KG1 (cell line): ENCODE measurements at places on chromosomes 2 and 18.
A peak's percentile ranks its signal among the peaks of the same experiment; 100 is the strongest.

DNA sequence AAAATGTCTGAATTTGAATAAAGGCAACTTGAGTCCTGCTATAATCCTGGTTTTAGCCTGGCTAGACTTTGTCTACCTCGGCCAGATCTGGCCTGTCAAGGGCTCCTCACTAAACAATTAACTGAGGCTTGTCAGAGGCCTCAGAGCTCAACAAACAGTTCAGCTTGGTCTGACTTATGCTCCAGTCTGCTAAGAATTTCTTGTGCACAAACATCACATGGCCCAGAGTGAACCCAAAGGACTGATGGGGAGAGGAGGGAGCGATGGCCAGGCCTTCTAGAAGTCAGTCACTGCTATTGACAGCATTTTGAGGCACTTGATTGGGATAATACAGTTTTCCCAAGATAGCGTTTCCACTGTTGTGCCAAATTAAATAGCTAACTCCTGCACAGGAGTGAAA is 555.1 kb upstream of the ID2 start:
- no peak for DNase-seq

- no peak for DNase-seq
These were observed 6.2 kb upstream of the PLCL1 start for GRCh38 chr2:197798187-197798586.

DNA sequence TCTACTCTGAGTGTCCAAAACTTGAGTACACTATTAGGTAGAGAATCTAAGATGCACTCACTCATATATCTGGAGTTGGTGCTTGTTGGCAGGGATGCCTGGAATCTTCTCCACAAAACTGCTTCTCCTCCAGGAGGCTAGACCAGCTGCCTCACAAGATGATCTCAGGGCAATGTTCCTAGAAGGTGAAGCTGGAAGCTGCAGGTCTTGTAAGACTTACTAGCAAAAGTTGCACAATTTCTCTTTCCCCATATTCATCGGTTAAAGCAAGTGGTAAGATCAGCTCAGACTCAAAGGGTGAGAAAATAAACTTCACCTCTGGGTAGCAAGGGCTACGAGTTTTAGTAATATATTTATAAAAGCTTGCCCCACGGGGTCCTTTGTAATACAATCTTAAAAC is 454.4 kb upstream of the ACVR2A start:
- no peak for DNase-seq

GRCh38 chr2:3428577-3428976 is 49.1 kb downstream of the TRAPPC12 start:
- DNase-seq, result no peak

- no peak for DNase-seq
These were observed 122.2 kb downstream of the DSC3 start for GRCh38 chr18:30920351-30920750.

GRCh38 chr2:165698444-165698884 is 95.6 kb downstream of the GALNT3 start:
- DNase-seq, result peak; percentile 35

GRCh38 chr2:239412905-239413603 is 12.2 kb upstream of the HDAC4 start:
- no peak for DNase-seq

GRCh38 chr2:73286134-73286655 is 1.9 kb upstream of the FBXO41 start:
- no peak for DNase-seq

- DNase-seq, result no peak
These were observed 23.4 kb upstream of the KCNK3 start for GRCh38 chr2:26668856-26669750.

DNA sequence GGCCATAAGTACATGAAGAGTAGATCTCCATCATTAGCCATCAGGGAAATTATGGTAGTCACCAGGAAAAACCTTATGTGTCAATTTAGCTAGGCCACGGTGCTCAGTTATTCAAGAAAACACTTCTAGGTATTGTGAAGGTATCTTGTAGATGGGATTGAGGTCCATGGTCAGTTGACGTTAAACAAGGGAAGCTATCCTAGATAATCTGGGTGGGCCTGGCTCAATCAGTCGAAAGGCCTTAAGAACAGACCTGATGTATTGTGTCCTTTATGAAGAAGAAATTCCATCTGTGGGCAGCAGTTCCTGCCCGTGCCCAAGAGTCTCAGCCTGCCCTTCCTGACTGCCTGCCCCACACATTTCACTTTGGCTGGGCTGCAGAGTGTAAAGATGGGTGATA is 16.7 kb upstream of the CNGA3 start:
- DNase-seq, result no peak

DNA sequence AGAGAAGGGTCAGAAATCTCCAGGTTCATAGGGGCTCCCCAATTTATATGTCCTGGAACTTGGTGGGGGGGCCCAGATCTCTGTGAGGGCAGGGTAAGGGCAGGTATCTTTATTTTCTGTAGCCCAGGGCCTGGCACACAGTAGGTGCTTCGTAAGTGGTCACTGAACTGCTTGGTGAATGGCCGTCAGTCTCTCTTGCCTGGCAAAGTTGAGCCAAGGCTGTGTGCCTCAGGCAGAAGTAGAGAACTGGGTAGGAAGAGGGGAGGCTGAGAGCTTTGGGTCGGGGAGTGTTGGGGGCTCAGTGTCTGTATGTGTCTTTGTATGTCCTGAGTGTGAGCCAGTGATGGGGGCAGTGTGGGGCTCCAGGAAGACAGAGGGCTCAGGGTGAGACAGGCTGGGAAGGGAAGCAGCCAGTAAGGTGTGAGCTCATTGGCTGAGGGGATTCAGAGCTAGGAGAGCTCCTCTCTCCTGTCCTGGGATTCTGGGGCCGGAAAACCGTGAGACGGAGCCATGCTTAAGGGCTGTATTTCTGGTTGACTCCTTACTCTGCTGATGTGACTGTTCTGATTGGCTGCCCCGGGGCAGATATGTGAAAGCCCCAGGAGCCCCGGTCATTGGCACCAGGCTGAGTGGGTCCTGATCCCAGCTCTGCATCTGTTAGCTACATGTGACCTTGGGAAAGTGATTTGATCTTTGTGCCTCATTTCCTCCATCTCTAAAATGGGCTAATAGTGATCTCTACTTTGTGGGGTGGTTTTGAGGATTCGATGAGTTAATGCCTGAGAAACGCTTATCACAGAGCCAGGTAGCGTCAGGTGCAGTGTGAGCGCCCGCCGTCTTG is 30.3 kb downstream of the STEAP3 start:
- DNase-seq, result no peak

- no peak for DNase-seq
These were observed 270.4 kb downstream of the GPD2 start for GRCh38 chr2:156706576-156706975.

GRCh38 chr2:56464613-56465012 is 280.8 kb downstream of the CCDC85A start:
- DNase-seq, result no peak

GRCh38 chr2:28165087-28165635 is 227.5 kb upstream of the FOSL2 start:
- DNase-seq, result no peak

DNA sequence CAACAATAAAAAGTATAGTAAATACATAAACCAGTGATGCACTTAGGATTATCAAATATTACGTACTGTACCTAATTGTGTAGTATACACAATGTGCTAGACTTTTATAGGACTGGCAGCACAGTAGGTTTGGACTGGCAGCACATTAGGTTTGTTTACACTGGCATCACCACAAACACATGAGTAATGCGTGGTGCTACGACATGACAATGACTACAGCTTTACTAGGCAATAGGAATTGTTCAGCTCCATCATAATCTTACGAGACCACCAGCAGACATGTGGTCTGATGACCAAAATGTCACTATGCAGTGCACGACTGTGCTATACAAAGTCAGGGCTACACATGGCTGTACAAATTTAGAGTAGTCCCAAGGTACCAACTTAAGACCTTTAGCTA is 2.3 kb downstream of the MBOAT2 start:
- DNase-seq, result no peak

GRCh38 chr2:188345426-188345825 is 53.8 kb downstream of the GULP1 start:
- peak; percentile 24 for DNase-seq

GRCh38 chr2:66428986-66429612 is 5.8 kb upstream of the MEIS1 start:
- DNase-seq, result peak; percentile 78

- no peak for DNase-seq
These were observed 45.8 kb downstream of the PTPN2 start for GRCh38 chr18:12838178-12838634.

- DNase-seq, result no peak
These were observed 51.0 kb downstream of the ANKRD44 start for GRCh38 chr2:197259470-197259999.

DNA sequence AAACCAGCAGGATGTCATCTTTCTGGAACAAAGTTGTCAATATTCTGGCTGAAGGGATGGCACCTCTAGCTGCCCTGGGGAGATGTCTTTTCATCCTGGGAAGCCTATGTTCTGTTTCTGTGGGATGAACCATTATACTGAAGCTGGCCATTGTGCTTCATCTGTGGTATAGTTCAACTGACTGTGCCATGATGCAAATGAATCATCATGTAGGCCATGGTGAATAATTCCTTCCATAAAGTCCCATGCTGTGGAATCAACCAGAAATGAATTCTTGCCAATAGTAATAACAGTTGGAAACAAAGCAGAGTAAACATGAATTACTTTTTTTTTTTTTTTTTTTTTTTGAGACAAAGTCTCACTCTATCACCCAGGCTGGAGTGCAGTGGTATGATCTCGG is 64.1 kb upstream of the CNGA3 start:
- DNase-seq, result no peak
